CD4-positive, alpha-beta T cell treated with Interferon alpha-2 for 1 hour (primary cell): ENCODE measurements at places on chromosomes 1 and 21.

- no peak for DNase-seq
Observed at GRCh38 chr1:71828431-71829012, 453.8 kb downstream of the NEGR1 start.

GRCh38 chr1:94721240-94721639 is 98.9 kb upstream of the SLC44A3 start:
- peak; percentile 65 for DNase-seq

- DNase-seq: no peak
Observed at GRCh38 chr21:32735524-32735923, 7.7 kb upstream of the SYNJ1 start.

DNA sequence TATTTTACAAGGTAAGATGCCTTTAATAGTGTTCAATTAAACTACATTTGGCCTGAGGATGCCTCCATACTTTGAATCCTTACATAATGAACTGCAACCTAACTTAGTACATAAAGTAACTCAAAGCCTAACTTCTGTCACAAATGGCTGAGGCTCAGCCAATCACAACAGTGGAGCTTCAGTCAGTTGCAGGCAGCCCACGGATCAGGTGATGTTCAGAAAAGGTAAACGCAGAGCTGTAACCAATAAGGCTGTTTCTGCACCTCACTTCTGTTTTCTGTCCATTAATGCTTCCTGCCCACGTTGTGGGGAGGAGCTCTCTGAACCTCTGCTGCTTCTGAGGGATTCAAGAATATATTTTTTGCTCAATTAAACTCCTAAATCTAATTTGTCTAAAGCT is 94.8 kb upstream of the KIAA0040 start:
- peak; percentile 11 for DNase-seq

DNA sequence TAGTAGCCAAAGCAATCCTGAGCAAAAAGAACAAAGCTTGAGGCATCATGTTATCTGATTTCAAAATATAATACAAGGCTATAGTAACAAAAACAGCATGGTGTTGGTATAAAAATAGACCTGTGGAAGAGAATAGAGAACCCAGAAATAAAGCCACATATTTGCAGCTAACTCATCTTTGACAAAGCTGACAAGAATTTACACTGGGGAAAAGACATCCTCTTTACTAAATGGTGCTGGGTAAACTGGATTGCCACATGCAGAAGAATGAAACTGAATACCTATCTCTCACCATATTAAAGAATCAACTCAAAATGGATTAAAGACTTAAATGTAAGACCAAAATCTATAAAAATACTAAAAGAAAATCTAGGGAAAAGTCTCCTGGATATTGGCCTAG is 59.5 kb upstream of the CD55 start:
- no peak for DNase-seq

DNA sequence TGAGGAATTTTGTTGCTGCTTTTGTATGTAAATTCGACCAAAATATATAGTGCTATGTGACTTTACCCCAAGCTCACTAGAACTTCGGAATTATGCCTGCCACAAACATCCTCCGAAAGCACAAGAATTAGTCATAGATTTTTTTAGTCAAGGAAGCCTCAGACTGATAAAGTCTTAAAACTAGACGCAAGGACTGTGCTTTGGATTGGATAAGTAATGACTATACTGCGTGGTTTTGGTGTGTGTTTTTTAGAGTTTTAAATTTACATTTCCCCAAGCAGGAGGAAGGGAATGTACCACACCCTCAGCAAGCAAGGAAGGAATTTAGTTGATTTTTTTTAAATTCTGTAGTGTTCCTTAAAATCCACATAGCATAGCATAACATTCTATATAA is 10.3 kb downstream of the WLS start:
- no peak for DNase-seq

- DNase-seq: no peak
Observed at GRCh38 chr1:97157991-97158390, 436.4 kb downstream of the PTBP2 start.

GRCh38 chr1:50986653-50987052 is 16.6 kb downstream of the CDKN2C start:
- DNase-seq: no peak

DNA sequence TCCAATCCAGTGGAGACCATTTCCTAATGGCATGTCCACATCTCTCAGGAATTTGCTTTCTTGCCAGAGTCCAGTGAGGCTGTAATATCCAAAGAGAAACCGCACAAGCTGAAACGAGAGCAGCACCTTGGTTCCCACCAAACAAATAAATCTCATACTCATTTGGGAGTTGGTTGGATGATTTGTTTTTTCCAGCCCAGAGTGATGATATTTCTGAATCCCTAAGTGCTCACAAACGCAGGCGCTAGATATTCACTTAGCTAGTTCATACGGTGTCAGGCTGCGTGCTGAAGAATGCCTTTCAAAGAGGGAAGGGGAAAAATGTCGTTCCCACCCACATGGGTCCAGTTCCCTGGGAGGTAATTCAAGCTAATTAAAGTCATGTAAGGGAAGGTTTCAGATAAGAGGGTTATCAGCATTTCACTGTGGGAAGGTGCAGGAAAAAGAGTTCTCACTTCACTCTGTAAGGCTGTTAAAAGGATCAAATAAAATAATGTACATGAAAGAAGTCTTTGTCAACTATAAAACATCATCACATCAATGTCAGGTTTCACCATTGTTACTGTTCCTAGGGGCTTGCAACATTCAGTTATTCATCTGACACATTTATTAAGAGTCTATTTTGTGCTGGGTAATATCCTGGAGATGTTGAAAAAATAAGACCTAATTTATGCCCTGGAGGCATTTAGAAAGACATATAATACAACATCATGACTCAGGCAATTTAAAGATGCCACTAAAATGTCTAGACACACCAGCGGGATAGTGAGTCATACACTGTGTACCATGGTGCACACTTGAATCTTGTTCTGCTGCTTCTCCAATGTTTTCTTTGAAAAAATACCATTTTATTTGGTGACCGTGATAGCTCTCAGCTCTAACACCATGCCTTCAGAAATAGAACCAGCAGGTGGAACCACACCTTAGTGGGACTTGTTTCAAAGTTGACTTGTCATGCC is 19.3 kb downstream of the DPT start:
- no peak for DNase-seq

- DNase-seq: no peak
Observed at GRCh38 chr1:65167586-65168242, 19.7 kb downstream of the AK4 start.

DNA sequence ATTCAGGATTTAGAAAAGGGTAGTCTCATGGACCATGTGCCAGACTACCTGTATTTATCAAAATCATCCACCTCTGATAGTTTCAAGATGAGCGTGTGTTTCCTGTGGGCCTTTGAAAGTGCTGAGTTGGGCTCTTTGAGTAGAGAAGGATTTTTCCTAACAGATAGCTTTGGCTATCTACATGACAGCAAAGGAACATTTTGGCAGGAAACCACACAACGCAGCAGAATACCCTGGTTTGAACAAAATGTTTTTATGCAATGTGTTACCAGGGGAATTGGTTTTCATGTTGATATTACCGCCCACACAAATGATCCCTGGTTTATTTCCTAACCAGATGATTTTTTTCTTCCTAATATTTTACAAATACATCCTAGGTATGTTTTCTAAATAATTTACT is 431.4 kb downstream of the NEGR1 start:
- no peak for DNase-seq

GRCh38 chr1:178576841-178577240 is 63.9 kb downstream of the TEX35 start:
- no peak for DNase-seq

GRCh38 chr1:151832318-151832980 is 847 bp upstream of the RORC start:
- no peak for DNase-seq

DNA sequence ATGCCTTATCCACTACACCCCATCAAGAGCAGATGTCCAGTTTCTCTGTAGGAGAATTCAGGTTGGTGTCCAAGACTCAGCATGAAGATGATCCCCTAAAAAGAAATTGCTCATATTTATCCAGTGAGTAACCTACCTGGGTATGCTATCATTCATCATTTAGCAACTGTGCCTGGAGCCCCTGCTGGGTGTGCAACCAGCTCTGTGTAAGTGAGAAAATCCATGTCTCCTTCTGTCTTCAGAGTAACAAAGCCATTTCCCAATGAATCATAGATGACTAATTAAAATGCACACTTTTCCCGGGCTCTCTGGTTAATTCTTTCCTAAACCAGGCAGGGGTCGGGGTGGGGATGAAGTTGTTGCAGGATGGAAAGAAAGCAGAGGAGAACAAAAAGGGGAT is 35.8 kb downstream of the OLFML3 start:
- no peak for DNase-seq

- DNase-seq: peak; percentile 5
Observed at GRCh38 chr1:59506952-59507351, 210.1 kb downstream of the FGGY start.

DNA sequence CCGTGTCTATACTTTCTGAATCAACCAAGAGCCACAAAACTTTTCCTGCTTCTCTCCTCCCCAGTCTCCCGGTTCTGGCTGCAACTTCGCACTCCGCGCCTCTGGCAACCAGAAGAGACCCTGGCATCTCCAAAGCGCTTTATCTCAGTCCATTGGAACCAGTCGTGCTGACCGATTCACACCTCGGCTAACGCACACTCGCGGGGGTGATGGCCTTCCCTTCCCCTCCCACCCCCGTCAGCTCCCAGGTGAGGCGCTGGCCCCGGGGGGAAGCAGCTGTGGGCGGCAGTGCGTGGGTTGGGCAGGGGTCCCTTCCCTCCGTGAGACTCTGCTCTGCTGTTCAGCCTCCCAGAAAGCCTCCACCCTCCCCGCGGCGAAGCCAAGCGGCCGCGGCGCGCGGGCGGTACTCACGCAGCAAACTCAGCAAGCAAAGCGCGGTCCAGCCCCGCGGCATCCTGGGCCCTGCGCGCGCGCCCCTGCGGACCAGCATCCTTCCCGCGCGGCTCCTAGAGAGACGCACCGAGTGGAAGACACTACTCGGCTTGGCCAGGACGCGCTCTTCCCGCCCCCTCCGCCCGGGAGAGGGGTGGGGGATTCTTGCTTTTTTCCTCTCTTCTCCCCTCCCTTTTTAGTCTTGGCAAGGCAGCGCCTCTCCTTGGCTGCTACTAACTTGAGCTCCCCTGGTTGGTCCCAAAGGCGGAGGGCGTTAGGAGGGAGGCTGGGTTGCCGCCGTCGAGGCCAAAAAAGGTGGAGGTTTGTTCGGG is at the start of gene CD34:
Gene CD34, minus strand, starts transcription at position 535 of the 764 bp plus-strand sequence. Its CDS starts 45 bp downstream, at position 490.
- DNase-seq: no peak

- DNase-seq: no peak
Observed at GRCh38 chr1:20250340-20250989, 40.2 kb upstream of the VWA5B1 start.
